ENCODE measurements at places on chromosomes 7 and 10.

- no peak for DNase-seq
These were observed 214.7 kb upstream of the SLC26A5 start for GRCh38 chr7:103660455-103661371.

DNA sequence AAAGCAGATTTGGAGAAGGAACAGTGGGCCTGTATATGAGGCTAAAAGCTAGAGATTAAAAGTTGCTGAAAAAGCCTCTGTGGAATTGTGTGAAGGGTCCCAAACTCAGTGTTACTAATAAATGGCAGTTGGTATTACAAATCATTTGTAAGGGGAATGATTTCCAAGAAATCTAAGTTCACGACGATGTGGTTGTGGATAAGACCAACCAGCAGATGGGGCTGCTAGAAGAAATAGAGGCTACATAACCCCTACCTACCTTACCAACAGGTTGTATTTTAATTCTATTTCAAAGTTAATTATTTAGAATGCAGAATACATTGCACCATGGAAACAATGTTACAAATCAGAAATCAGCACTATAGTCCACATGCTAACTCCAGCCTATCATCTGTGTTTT lies 377.1 kb downstream of the HPSE2 start:
- no peak for DNase-seq

GRCh38 chr10:6763423-6763822 lies 183.3 kb upstream of the PRKCQ start:
- no peak for DNase-seq

- no peak for DNase-seq
These were observed 12.3 kb downstream of the DDC start for GRCh38 chr7:50552921-50553320.

DNA sequence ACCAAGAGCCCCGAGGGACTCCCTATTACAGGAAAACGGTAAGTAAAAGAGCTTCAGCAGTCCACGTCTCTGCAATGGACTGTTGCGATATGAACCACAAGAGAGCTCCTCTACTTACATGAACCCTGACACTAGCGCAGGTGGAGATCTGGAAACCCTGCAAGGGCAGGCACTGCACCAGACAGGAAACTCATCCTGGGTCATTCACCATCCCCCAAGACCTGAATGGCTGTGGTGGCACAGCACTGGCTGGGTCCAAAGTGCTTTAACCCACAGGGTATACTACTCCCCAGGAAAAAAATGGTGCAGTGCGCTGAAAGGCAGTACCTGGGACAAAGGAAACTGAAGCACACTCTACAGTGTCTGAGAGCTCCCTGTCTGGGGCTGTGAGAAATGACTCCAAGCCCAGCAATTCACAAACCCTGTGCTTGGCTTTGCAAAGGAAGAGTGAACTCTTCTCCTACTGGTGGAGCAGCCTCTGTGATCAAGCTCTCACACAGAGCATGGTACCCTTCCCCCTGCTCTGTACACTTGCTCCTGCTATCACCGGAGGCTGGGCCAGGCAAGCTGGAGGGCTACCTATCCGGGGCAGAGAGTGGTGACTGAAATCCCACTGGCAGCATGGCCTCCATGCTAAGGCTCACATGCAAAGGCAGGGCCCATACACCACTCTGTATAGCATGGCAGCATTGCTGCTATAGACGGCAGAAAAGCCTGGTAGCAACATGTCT lies 44.9 kb downstream of the HIBADH start:
- no peak for DNase-seq

- DNase-seq = no peak
These were observed 102.9 kb downstream of the FAM204A start for GRCh38 chr10:118239236-118239630.

DNA sequence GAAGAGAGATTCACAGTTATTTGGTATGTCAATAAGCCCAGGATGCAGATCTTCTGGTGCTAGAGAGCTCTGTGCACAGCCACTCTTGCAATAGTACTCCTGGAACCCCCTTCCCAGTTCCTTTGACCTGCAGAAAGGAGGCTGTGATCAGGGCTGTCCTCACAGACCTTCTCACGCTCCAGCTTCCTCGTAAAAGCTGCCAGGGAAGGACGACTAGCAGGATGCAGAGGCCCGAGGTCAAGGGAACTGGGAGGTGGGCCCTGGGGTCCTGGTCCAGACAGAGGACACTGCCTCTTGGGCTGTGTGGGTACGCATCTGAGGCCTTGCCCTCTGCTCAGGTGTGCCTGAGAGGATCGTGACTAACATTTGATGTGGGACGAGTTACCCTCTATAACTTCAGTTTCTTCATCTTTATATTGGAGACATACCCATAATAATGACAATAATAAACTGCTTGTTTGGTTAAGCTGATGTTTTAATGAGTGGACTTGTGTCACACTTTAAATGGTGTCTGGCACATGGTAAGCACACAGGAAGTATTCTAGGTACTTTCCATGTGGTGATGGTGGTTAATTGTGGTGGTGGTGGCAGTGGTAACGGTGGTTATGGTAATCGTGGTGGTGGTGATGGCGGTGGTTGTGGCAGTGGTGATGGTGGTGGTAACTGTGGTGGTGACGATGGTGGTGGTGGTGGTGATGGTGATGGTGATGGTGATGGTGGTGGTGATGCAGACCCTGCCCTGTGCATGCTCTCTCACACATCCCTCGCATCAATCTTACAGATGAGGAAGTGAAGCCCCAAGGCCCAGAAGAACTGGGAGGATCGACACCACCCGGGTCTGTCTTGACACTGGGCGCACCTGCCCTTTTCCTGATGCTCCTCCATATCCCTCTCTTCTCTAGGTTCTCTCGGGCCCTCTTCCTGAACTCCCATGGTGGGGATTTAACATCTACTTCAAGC lies 235.2 kb upstream of the GRB10 start:
- DNase-seq = no peak

- DNase-seq = no peak
These were observed 84.1 kb downstream of the CPXM2 start for GRCh38 chr10:123807444-123808035.

All from activated T-helper 1 cell treated with anti-CD3 and anti-CD28 coated beads, Interleukin-2, amount 50 U/mL, for 16 hours (primary cell).